Progenitor cell of endocrine pancreas (in vitro differentiated cells): ENCODE measurements at places on chromosomes 2 and 18. TPM values are rescaled to one million over a fixed set of nuclear protein-coding genes. Genes with fewer than 3 reads are reported as not detected.
A peak's percentile ranks its signal among the peaks of the same experiment; 100 is the strongest.

DNA sequence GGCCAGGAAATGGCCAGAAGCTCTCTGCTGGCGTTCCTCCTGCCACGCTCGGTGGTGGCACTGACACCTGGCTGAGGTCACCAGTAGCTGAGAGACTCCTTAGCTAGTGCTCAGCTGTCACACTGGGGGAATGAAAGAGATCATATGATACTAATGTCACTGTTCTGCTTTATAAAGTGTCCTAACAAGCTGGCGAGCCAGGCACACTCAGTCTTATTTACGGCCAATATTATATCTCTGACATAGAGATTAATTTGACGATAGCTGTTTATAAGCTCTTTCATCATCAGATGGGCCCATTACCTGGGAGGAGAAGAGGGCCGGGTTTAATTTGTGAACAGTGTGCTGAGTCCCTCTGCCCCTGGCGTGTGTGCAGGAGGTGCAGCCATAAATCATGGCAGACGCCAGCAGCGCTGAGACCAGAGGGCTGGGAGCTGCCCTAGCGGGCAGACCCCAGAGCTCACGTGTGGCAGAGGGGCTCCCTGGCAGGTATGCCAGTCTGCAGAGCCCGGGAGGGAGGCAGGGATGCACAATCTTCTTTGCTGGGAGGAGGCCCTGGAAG lies 246.5 kb downstream of the HAUS1 start:
- DNase-seq = no peak

GRCh38 chr2:145374165-145374564 lies 854.2 kb upstream of the ZEB2 start:
- DNase-seq = no peak

GRCh38 chr2:235129850-235130249 lies 178.0 kb downstream of the SH3BP4 start:
- no peak for DNase-seq

DNA sequence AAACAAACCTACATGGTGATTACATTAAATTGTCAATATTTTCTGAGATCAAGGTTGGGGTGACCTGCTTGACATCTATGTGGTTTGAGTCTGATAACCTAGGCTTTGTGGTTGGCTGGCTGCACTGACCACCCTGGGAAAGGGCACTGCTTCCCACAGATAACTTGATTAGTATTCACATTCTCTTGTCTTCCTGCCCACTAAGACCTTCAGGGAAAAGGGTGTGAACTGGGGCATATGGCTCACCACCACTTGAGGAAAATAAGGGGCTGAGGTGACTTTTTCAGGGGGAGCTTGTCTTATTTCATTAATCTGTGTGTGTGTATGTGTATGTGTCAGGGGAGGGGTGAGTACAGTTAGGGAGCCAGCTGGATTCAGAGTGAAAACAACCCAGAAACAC lies 1.5 kb downstream of the SMYD1 start:
- no peak for DNase-seq

- DNase-seq = no peak
Measured at GRCh38 chr2:30161929-30162706, 15.3 kb downstream of the YPEL5 start.

GRCh38 chr2:173347305-173348168 lies 7.1 kb upstream of the CDCA7 start:
- no peak for DNase-seq

DNA sequence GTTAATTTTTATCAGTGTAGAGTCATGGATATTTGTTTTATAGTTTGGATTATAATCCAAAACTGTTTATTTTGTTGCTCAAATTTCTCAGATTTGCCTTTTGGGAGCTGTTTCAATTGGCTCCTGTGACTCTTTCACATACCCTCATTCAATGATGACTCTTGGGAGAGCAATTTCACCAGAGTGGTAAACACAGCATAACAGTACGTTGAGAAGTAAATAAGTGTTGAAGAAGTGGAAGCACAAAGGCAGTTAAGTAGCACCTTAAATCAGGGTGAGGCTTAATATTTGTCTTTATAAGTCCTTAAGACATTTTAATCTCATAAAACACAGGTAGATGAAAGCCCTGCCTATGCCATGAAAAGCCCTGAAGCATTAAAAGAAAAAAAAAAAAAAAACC lies 17.1 kb upstream of the SLC39A10 start:
- DNase-seq = no peak

- no peak for DNase-seq
Measured at GRCh38 chr2:205858881-205859441, 176.7 kb downstream of the NRP2 start.

DNA sequence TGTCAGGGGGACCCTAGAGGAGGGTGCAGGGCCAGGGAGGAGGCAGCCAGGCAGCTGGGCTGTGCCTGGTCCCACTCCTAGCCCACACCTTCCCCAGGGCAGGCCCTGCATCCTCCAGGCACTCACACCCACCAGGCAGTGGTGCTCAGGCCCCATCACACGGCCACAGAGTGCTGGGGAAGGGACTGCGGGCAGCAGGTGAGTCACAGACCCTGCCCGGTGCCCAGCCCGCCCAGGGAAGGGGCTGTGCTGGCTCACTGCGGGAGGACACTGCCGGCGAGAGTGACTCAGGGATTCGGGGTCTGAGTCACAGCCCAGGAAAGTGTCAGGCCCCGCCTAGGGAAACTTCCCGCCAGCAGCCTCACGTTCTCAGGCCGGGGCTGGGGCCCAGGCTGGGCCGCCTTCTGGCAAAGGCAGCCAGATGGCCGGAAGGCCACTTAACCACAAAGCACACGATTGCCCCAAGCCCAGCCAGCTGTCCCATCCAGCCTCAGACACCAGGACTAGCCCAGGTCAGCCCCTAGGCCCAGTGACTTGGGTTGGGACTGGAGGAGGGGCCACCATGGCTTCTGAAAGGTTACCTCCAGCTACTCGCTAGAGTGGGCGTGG lies 42.2 kb downstream of the BIN1 start:
- DNase-seq = no peak

- no peak for DNase-seq
Measured at GRCh38 chr2:122156176-122156890, 400.9 kb downstream of the TSN start.

GRCh38 chr2:63676135-63676534 lies 87.4 kb downstream of the MDH1 start:
- DNase-seq = no peak

DNA sequence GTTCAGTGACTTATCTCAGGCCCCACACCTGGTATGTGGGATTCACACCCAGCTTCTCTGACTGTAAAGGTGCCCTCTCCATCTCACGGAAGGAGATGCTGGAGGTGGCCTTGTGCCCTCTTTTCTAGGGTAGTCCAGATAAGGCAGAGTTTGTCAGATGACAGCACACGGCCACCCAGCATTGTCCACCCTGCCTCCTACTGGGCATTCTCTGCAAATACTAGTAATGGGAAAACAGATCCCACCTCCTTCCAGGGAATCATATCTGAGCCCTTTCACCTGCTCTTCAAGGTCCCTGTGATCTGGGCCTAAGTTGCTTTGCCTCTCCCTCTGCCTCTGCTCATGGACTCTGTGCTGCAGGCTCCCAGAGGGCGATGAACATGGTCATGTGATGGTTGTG lies 214.7 kb downstream of the CLIP4 start:
- no peak for DNase-seq

GRCh38 chr2:119234021-119235019 lies 10.7 kb downstream of the STEAP3 start:
- peak; percentile 59 for DNase-seq

DNA sequence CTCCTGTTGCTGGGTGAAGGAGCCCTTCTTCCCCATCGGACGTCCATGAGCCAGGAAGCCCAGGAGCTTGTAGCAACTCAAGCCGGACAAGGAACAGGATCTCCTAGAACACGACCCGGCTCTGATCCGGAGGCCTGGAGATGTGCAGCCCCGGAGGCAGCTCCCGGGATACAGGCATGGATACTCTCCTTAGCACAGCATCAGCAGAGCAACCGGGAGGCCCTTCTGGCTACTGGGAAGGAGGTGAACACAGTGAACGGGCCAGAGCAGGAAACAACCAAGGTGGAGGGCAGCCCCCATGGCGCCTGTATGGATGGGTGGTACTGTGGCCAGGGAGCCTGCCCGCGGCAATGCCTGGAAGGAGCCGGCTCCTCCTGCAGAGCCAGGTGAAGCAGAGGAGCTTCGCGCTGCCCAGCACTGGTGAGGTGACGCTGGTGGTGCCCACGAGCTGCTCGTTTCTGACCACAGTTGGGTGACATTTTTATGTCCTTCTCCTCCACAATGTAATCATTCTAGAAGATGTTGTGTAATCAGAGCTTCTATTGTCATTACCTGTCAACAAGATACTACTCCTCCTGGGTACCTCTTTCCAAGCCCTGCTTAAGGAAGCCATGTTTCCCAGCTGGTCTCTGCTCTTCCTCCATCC lies 94.3 kb downstream of the TWIST2 start:
- DNase-seq = no peak

DNA sequence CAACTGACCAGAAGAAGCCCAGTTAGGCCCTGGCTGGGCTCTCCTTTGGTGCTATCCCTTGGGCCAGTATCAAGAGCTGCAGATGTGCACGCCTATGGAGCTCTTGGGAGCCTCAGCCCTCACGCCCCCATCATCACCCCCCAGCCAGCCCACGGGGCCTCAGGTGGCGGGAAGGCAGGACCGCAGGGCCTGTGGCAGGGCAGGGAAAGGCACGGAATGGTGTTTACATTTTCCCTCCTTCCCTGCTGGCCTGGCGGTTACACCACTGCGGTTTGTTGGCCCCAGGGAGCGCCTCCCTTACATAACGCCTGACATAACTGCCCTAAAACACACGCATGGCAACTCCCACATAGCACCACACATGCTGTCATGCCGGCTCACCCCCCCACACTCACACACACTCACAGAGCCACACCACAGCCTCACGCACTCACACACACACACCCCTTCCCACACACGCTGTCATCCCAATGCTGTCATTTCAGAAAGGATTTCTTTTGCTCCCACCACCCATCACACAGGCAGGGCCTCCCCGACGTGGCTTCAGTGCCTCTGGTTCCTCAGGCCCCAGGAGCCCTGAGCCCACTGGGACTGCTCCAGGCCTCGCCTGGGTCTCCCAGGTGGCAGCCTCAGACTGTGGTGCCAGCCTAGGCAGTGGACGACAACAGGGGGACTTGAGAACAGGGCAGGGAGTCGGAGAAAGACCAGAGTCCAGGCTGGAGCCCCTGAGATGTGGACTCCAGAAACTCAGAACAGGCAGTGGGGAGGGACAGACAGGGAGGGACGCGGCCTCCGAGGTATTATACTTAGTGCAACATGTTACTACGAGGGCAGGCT lies 15.7 kb downstream of the ZFP36L2 start:
- no peak for DNase-seq

DNA sequence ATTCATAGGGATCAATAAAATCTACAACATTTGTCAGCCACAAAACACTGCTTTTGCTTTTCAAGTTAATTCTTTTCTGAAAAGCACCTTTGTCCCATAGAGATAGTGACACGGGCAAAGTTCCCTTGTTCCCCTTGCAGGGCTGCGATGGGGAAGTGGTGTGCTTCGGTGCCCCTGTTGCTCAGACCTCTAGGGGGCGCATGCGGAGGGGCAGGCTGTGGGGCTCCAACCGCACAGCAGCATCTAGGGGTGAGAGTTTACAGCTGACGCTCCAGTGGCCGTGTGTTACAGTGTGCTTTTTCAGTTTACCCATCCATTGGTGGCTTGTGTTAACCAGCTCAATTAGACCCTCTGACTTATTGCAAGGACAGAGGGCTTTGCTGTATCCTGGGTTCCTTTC lies 1432.2 kb upstream of the ACVR2A start:
- DNase-seq = no peak

Gene RETSAT
- total RNA-seq = 22.8 and 23.1 TPM in 2 replicates

Gene CHMP3
- 91.2 and 94.1 TPM in 2 replicates for total RNA-seq

Gene OTOS
- total RNA-seq = not detected in 2 replicates

Gene HK2
- 18.2 and 20.0 TPM in 2 replicates for total RNA-seq

Gene ADD2
- 1.1 and 1.3 TPM in 2 replicates for total RNA-seq

Gene SCN7A
- total RNA-seq = 3.3 and 4.5 TPM in 2 replicates

Gene ANKRD53
- 3.7 and 5.4 TPM in 2 replicates for total RNA-seq

Gene SPAG16
- total RNA-seq = 52.8 and 54.4 TPM in 2 replicates
